Karpas-422 (cell line): ENCODE measurements at places on chromosomes 11 and 22. TPM values are rescaled to one million over a fixed set of nuclear protein-coding genes. Genes with fewer than 3 reads are reported as not detected.

DNA sequence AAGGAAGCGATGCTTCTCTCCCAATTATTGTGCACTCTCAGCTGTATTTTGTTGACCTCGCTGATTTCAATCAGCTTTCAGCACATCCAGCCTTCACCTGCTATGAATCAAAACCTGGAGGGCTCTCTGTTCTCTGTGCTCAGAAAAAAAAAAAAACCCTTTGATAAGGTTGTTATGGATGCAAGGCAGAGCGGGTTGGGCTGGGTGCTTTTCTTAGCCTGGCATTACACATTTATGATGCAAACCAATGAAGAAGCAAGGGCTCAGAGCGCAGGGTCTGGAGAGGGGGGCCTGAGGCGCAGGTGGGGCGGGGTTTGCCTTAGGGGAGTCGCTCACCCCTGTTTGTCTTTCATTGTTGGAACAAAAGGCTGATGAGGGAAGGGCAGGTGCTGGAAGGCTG lies 86.0 kb upstream of the CADM1 start:
- DNase-seq, result no peak

- no peak for DNase-seq
Observed at GRCh38 chr11:95364324-95365295, 133.6 kb upstream of the SESN3 start.

DNA sequence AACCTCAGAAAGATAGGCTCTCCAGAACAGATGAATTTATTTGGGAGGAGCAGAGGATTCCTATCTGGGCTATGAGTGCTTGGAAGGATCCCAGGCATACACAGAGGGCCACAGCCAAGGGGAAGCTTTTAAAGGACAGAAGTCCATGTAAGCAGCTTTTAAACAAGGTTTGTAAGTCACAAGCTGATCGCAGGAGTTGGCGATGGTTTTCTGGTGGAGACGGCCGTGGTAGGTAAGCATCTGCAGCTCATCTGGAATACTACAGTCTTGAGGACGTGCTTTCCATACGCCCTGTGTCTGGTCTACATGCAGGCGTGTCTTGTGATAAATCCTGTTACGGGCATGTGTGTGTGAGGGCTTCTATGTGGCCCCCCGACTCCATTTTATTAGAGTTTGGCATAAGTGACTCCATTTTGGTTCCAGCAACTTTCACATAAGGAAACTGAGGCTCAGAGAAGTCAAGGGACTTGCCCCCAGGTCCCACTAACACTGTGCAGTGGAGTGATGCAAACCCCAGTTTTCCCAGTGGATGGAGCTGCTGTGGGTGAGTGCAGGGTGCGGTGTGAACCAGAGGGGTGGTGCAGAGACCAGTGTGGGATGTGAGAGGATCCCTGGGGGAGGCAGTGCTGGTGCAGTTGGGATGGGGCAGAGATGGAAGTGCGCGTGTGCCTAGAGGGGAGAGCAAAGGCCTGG lies 11.8 kb upstream of the ACY3 start:
- no peak for DNase-seq

GRCh38 chr22:23365524-23365923 lies 185.2 kb downstream of the BCR start:
- DNase-seq, result no peak

- no peak for DNase-seq
Observed at GRCh38 chr22:25494774-25495173, 69.7 kb upstream of the GRK3 start.

DNA sequence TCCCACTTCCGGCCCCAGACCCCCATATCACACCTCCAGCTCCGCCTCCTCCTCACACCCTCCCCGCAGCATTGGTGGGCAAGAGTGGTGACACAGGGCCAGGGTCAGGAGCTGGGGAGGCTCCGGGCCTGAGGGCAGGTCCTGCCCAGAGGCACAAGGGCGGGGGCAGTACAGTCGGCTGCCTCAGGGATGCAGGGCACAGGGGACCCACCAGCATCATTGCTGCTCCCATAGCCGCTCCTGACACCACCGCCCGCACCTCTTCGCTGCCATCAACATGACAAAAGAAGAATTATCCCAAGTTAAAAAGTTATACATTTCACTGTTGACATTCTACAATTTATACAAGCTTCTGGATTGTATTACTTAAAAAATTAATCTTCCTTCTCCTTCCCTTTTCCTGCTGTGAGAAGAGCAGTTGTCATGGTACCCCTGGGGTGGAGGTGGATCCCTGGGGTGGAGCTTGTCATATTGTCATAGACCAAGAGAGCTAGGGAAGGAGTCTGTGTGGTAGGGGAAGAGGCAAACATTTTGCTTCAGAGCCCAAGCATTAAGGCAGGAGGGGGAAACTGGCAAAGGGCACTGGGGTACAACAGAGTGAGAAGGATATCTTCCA lies 4.1 kb downstream of the SBF2 start:
- no peak for DNase-seq

DNA sequence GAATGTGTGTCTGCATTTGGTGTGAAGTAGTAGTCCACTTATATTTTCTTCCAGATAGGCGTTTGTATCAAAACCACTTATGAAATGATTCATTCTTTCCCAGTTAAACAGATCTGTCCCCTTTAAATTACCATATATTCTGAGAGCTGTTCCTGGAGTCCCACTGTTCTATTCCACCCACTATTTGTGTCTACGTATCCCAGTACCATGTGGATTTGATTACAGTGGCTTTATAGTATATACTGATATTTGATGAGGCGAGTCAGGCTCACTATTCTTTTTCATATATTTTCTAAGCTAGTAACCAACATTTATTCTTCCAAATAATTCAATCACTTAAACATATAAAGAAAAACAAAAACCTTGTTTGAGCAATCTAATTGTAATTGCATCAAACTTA lies 81.9 kb upstream of the RASSF10 start:
- no peak for DNase-seq

The TEX54 gene
- 2.7 TPM in 1 of 2 replicates, not detected in the other for total RNA-seq

The EEF1G gene
- 1,351 and 2,115 TPM in 2 replicates for total RNA-seq

The SLC17A6 gene
- not detected in 2 replicates for total RNA-seq

The GANAB gene
- total RNA-seq, result 98.5 and 104 TPM in 2 replicates
